ENCODE measurements at places on chromosomes 4 and X.

- no peak for DNase-seq
These were observed 403.1 kb downstream of the MID1IP1 start for GRCh38 chrX:39204353-39204752.

DNA sequence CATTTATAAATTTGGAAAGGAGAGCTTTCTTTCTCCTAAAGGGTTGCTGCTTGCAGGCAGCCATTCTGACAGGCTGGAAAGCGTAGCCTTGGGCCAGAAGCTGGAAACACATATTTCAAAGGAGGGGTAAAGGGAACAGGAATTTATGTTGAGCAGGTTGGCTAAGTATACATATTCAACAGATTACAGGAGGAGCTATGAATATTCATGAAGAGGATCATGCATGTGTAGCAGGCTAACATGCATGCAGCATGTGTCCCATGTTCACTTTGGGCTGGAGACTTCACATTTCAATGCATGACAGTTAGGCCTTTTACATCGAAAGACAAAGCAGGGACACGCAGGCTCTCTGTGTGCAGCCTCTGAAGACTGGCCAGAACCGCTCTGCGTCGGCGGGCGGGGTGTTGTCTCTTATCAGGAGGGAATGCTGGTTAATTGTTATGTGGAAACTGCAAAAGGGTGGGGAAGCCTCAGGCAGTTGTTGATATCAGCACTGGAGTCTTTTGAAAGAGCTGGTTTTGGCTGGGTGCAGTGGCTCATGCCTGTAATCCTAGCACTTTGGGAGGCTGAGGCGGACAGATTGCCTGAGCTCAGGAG lies 31.5 kb downstream of the CASP3 start:
- no peak for DNase-seq

- DNase-seq: no peak
These were observed 76.6 kb downstream of the SLC2A9 start for GRCh38 chr4:9944431-9945425.

DNA sequence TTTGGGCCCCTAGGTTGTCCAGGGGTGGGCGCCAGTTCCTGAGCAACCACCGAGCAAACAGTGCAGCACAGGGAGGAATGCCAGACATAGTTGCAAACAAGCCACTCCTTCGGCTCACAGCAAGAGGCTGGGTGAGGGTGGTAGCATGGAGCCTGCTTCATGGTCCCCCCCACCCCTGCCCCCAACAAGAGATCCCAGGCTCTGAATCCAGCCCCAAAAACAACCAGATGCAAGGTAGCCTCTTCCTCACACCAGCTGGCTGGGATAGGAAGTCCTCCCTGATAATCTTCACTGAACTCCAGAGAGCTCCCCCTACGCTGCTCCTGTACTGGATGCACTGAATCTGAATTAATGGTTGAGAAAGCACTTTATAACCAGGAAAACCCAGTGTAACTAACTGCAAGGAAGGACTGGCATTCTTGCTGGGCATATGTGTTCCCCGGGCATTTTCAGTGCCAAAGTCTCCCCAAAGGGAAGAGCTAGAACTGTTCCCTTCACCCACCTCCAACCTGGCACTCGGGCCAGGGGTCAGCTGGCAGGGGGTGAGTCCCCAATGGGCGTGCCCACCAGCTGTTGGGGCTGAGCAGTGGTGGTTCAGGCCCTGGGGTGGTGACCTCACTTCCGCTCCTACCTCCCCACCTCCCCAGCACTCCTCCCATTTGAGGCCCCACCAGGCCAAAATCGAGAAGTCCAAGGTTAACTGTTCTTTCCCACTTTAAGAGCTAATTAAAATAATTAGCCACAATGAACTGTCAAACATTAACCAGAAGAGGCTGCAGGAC lies 1.5 kb downstream of the ELF4 start:
- no peak for DNase-seq

DNA sequence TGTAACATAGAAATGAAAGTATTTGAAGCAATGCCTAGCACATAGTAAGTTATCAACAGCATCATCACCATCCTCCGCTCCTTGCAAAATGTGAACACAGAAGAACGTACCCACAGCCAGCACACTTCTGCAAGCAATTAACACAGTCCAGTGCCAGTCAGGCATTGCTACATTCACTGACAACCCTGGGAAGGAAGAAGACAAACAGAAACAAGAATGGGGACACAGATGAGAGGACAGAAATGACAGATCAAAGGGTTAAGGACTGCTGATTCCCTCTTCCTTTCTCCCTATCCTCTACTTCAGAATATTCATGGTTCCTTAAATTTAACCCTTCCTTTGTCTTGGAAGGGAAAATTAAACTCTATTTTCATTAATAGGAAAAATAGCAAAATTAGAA lies 53.1 kb downstream of the CHM start:
- DNase-seq: no peak

GRCh38 chr4:87045659-87046058 lies 110.8 kb downstream of the AFF1 start:
- no peak for DNase-seq

DNA sequence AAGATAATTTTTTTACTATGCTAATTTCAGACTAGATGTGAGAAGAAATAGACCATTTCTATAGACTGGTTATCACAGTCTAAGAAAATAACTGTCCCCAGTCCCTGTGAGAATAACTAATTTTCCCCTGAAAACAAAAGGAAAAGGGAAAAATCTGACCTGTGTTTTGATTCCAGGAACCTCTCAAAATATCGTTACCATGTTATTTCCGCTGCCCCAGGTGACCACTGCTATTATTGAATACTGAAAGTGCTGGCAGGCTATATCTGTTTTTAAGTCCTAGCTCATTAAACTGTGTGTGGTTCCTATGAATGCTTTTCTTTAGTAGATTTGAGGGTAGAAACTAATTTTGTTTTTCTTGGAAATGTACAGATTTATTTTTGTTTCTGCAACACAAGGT lies 83.6 kb downstream of the GAB1 start:
- DNase-seq: no peak

GRCh38 chrX:34956916-34957315 lies 14.3 kb downstream of the FAM47B start:
- DNase-seq: no peak

GRCh38 chrX:136220540-136220939 lies 30.7 kb downstream of the MAP7D3 start:
- DNase-seq: no peak

- DNase-seq: no peak
These were observed 13.1 kb upstream of the FAM13A start for GRCh38 chr4:89070041-89070440.

DNA sequence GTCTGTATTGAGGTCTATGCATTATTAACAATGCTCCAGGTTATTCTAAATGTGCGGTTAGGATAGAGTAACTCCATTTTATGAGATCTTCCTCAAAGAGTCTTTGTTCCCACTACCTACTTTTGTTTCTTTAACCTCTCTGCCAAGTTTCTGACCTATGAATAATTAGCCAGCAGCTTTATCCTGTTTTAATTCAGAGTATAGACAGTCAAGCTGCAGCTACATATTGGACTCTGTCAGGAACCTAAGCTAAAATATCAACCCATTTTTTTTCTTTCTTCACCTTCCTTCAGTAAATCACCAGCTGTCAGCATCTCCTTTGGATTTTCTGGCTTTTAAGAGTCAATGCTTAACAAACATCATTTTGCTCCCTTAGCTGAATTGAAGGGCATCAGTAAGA lies 72.3 kb downstream of the TMEM47 start:
- DNase-seq: no peak

GRCh38 chr4:115219315-115219860 lies 106.0 kb upstream of the NDST4 start:
- no peak for DNase-seq

- DNase-seq: no peak
These were observed 4.6 kb upstream of the SOWAHD start for GRCh38 chrX:119753639-119754257.

DNA sequence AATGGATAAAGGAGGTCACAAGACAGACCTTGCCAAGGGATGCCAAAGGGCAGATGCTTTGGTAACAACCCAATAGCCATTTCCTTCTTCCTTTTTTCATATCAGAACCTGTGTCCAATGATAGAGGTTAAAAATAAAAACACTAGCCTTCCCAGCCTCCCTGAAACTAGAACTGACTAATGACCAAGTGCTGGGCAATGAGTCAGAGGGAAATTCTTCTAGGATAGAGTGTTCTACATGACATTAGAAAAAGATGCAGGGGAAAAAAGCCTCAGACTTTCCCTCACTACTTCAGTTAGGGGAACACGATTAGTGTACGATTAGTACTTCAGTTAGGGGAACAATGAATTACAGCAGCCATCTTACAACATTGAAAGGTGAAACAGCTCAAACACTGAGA lies 29.3 kb upstream of the FAM47C start:
- no peak for DNase-seq

DNA sequence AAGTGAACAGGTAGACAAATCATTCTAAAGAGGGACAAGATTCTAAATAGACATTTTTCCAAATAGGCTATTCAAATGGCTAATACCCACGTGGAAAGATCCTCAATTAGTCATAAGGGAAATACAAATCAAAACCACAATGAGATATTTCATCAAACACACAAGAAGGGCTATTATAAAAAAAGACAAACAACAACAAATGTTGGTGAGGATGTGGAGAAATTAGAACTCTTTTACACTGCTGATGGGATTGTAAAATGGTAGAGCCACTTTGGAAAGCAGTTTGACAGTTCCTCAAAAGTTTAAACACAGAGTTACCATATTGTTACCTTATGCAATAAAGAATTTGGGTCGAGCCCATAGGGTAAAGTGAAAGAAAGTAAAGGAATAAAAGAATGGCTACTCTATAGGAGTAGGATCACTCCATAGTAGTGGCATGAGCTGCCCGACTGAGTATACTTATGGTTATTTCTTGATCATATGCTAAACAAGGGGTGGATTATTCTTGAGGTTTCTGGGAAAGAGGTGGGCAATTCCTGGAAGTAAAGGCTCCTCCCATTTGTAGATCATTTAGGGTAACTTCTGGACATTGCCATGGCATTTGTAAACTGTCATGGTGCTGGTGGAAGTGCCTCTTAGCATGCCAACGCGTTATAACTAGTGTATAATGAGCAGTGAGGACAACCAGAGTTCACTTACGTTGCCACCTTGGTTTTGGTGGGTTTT lies 58.9 kb upstream of the FAM9C start:
- DNase-seq: no peak

GRCh38 chrX:11611965-11612364 lies 53.8 kb downstream of the ARHGAP6 start:
- no peak for DNase-seq

DNA sequence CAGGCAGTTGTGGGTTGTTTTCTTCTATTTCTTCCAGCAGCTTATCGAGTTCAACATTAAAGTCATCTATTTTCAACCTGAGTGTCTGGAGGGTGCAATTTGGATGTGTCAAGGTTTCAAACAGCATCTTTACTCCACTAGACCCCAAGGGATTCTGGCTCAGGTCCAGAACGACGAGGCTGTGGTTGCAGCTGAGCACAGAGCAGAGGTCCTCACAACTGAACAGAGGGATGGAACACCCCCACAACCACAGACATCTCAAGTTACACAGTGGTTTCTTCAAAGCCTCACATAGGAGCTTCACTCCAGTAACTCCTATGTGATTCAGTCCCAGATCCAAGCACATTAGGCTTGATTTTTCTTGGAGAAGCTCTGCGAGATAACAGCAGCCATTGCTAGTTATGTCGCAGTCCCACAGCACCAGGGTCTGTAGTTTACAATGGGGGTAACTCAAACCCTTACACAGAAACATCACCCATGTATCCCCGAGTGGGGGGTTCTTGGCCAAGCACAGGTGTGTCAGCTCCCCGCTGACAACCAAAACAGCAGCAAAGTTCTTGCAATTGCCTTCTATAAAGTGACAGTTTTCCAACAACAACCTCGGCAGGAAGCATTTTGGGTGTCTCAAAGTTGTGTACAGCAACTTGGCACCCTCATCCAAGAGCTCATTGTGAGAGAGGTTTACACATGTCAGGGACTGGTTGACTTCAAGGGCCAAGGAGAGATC lies 2.8 kb downstream of the NLRP2B start:
- no peak for DNase-seq

- DNase-seq: no peak
These were observed 531 bp downstream of the RUFY3 start for GRCh38 chr4:70722199-70722791.

GRCh38 chrX:7143076-7143475 lies 4.4 kb upstream of the STS start:
- DNase-seq: no peak

GRCh38 chrX:48493890-48494364 lies 14.9 kb upstream of the PORCN start:
- no peak for DNase-seq

GRCh38 chr4:177033632-177034031 lies 240.9 kb upstream of the VEGFC start:
- no peak for DNase-seq

GRCh38 chrX:48890296-48890925 lies 7.2 kb downstream of the TIMM17B start:
- DNase-seq: no peak

- no peak for DNase-seq
These were observed 30.6 kb upstream of the GTPBP6 start for GRCh38 chrX:349196-349595.

DNA sequence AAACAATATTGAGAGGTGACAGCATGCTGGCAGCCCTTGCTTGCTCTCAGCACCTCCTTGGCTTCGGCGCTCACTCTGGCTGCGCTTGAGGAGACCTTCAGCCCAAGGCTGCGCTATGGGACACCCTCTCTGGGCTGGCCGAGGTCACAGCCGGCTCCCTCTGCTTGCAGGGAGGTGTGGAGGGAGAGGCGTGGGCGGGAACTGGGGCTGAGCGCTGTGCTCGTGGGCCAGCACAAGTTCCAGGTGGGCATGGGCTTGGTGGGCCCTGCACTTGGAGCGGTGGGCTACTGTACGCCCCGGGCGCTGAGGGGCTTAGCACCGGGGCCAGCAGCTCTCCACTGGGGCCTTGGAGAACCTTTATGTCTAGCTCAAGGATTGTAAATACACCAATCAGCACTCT lies 1613.8 kb upstream of the IGFBP7 start:
- DNase-seq: no peak

- DNase-seq: no peak
These were observed 165.9 kb upstream of the NDST4 start for GRCh38 chr4:115279330-115279729.

DNA sequence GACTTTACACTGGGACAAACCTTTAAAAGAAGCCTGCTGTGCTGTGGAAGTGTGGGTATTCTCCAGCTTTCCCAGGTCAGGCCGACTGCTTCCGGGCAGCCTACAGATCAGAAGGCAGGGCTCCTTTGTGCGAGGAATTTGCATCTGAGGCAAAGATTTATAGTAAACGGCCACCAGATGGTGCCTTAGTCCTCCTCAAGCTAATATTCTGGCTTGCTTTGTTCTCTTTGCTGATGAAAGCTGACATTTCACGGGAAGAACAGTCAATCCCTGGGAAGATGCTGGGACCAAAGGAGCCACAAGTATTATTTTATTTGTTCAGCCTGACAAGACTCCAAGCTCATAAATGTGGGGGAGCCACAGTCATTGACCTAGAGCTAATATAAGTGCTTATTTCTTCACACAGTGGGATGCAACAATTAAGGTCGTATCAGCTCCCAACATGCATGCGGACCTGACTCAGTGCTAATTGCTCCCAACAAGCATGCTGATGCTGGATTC lies 120.7 kb upstream of the TRIM2 start:
- peak; percentile 44 for DNase-seq

DNA sequence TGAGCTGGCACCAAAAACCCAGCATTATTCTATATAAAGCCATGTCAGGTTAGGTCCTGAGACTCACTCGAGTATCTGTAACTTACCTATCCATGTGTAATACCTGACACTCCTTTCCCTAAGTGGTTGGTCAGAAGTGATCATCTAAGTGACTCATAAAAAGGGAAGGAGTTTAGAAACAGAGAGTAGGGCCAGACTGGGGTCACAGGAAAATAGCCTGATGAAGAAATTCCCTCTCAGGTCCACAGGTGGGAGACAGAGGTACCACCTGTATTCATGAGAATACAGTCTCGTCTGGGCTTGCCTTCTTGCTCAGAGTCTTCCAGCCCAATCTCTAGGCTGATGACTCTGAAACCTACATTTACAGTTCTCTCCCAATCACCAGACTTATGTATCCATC lies 161.8 kb upstream of the MAP3K15 start:
- no peak for DNase-seq
